ENCODE measurements at places on chromosomes 3 and 15.

- DNase-seq, result no peak
Observed at GRCh38 chr15:74812533-74812932, at the start of gene LMAN1L. Gene LMAN1L (plus strand): TSS chr15:74812835. CDS start chr15:74812855, 20 bp downstream.

GRCh38 chr3:86865506-86865905, 125.4 kb downstream of the VGLL3 start:
- no peak for DNase-seq

- no peak for DNase-seq
Observed at GRCh38 chr15:97401970-97402369, 558.5 kb upstream of the ARRDC4 start.

DNA sequence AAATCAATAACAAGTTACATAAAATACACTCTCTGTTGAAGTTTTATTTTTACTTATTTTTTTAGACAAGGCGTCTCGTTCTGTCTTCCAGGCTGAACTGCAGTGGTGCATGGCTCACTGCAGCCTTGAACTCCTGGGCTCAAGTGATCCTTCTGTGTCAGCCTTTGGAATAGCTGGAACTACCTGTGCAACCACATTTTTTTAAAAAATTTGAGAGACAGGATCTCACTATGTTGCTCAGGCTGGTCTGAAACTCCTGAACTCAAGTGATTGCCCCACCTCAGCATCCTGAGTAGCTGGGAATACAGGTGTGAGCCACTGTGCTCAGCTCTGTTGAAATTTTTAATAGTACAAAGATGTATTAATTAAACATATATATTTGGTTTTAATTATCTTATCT, 614.3 kb upstream of the ARRDC4 start:
- no peak for DNase-seq

DNA sequence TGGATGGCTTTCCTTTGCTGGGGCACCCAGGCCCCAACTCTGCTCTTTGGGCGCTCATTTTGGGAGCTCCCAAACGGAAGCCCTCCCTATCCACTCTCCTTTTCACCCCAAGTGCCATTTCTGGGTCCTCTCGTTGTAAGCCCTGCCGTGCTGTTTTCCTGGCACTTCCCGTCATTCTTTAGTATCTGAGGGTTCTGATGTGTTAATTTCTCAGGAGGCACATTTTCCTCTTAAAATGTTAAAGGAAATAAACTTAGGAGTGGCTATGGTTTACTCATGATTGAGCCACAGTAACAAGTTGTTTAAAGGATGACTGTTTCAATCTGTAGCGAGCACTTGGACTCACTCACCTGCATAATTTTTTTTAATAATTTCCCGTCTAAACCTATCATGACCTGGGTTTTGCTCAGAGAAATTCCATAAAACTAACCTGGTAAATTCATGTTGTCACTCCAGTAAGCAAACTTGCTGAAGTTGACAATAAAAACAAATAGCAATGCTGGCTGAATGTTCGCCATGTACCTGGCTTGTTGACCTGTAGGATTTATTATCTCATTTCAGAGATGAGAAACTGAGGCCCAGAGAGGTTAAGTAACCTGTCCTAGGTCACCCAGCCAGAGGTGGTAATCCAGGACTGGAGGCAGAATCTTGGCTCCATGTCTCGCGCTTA, 10.6 kb downstream of the ALDH1A3 start:
- DNase-seq, result no peak

DNA sequence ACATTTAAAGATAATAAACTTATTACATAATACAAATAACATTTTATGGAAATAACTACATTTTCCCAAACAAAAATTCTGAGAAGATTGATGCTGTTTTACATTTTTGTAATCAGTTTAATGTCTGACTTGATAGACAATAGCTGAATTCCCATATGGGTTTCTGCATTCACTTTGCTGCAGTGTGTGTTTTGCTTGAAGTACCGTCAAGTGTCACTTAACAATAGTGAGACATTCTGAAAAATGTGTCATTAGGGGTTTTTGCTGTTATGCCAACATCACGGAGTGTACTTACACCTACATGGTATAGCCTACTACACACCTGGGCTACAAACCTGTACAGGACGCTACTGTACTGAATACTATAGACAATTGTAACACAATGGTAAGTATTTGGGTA, 57.5 kb downstream of the USF3 start:
- no peak for DNase-seq

GRCh38 chr3:52789746-52790040, 4.9 kb upstream of the ITIH3 start:
- DNase-seq, result no peak

DNA sequence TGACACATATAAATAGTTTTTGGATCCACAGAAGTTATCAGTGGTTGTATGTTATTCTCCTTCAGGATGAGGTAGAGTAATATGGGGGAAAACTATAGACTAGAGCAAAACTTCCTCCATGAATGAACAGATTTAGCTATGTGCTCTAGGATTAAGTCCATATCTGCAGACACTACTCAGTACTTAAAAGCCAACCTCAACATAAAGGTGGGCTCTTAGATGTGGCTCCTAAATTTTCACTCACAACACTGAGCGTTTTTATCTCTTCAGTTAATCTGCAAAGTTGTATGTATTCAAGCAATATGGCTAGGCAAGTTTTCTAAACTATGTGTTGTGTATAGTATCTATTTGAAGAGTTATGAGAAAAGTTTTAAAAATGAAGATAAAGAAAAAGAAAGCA, 147.0 kb upstream of the SLITRK3 start:
- DNase-seq, result no peak

- no peak for DNase-seq
Observed at GRCh38 chr3:128933213-128933921, 53.9 kb downstream of the ACAD9 start.

DNA sequence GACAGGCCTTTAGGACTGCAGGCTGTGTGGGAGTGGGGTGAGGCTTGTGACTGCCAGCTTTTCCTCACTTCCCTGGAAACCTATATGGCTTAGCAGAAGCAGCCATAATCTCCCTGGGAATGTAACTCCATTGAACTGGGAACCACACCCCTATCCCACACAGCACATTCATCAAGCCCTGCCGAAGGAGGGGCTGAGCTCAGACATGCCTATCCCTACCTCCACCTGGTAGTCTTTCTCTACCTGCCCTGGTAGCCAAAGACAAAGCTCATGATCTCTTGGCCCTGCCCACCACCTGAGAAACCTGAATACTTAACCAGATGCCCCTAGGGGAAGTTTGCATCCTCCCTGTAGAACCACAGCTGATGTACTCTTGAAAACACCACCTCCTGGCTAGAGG, 219.8 kb downstream of the UNC13C start:
- no peak for DNase-seq

- no peak for DNase-seq
Observed at GRCh38 chr3:158742871-158743663, 10.8 kb upstream of the RARRES1 start.

DNA sequence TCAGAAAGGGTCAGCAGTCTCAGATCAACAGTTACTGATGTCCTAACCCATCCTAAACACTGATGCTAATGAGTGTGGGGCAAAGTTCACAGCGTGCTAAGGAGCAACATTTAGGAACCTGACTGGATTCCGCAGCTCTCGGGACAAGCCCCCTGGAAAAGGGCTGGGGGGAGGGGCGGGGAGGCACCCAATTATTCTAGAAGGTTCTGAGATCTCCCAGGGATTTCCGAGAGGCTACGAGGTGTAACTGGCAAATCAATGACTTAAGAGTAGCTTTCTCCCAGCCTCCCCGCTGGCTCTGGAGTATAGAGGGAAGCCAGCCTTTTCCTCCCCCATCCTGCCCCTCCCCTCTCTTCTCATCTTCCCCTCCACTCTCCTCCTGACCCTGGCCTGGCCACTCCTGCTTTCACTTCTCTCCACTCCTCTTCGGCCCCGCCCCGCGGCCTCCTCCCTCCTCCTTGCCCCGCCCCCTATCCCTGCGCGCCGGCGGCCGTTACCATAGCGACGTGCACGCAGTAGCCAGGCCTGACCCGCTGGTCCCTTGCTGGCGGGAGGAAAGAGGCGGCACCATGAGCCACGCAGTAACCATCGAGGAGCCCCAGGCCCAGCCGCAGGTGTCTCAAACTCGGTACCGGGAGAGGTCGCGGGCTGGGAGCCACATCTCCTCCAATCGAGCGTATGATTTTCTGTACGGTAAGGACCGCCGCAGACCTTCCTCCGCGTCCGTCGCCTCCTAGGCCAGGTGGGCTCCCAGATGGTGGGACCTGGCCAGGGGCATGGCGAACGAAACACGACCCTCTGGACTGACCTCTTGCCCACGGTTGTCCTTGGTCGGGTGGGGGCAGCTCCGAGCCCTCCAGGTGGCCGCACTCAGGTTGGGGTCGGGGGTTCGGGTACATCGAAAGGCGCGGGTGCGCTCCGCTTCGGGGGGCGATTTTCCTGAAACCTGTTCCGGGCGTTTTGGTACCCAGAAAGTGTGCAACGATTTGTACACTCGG, at the start of gene CFAP91:
CFAP91 (plus strand) TSS at position 493 of the 998 bp plus-strand sequence; CDS start at position 570, 77 bp downstream.
- DNase-seq, result peak; percentile 97

- DNase-seq, result peak; percentile 34
Observed at GRCh38 chr15:77784361-77785292, 151.9 kb upstream of the LINGO1 start.

DNA sequence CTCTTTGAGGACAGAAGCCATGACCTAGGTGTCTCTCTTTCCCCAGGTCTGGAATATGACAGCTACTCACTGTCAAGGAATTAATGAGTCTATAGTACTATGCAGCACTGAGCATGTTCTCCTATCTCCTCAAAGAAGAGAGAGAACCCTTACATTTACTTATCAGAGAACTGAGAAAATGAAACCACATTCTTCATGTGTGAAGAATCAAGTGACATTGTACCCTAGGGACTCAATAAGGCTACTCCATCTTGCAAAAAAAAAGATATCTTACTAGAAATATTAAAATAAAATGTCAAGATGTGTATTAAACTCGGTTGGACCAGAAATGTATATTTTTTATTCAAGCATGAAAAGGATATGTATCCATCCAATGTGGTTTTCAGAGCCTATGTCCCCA, 133.2 kb upstream of the COL8A1 start:
- no peak for DNase-seq

GRCh38 chr3:19202303-19202702, 54.0 kb downstream of the KCNH8 start:
- no peak for DNase-seq

DNA sequence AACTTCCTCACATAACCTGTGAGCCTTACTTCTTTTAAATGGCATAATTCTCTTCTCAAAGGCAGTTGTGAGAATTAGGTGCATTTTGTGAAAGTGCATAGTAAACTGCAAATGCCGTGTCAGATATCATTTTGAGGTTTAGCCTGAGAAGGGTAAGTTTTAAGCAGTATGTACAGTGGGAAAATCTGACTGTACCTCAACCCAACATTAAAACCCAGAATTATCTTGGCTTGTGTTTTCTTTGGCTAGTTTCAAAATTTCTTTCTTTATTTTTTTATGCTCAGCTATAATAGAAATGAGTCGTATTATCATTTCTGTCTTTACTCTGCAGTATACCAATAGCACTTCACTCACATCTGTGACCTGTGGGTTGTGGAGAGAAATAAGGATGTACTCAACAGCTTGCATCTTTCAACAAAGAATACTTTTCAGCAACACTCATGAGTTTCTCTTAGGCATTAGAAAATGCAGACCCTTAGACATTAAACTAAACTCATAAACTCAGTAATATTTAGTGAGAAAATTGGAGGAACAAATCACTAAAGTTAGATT, 65.7 kb downstream of the RASA2 start:
- no peak for DNase-seq

DNA sequence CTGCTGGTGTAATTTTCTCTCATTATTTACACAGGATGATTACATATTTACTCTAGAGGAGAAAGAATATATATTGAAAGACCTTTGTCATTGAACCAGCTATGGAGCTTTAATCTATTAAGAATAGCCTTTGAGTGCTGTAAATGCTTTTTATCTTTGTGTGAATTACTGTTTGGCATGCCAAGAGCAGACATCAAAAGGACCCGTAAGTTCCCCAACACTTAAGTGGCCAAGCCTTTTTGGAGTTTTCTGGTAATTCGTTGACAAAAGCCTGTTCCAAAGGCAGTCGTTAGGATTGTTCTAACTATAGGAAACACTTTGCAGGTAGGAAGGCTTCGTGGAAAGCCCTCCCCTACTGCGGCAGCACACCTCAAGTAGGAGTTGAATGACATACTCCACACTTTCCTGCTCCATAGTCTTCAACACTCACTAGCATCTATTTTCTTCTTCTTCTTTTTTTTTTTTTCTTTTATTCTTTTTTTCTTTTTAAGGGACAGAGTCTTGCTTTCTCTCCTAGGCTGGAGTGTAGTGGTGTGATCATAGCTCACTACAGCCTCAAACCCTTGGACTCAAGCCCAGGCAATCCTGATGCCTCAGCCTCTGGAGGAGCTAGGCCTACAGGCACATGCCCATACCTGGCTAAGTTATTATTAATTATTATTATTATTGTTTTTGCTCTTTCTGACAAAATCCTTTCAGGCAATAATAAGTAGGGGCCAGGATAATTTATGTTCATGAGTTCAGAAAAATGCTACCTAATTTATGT, 98.6 kb downstream of the SUCNR1 start:
- no peak for DNase-seq

- no peak for DNase-seq
Observed at GRCh38 chr3:13849018-13849417, 30.9 kb downstream of the WNT7A start.

DNA sequence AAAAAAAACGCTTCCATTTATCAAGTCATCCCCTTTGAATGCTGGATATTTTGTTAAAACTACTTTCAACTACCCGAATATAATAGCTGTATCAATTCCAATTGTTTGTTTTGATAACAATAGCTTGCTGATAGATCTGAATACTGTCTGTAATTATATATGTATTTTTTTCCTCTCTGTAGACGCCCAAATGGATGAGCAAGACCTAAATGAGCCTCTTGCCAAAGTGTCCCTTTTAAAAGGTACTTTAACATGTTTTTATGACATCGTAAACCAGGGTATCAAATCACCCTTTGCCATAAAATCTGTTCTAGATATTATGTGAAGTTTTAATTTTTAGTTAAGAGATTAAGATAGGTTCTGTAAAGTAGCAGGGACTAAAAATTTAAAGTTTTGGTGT, 111.5 kb upstream of the FLNB start:
- no peak for DNase-seq

- no peak for DNase-seq
Observed at GRCh38 chr15:58469432-58470353, 37.9 kb downstream of the LIPC start.

DNA sequence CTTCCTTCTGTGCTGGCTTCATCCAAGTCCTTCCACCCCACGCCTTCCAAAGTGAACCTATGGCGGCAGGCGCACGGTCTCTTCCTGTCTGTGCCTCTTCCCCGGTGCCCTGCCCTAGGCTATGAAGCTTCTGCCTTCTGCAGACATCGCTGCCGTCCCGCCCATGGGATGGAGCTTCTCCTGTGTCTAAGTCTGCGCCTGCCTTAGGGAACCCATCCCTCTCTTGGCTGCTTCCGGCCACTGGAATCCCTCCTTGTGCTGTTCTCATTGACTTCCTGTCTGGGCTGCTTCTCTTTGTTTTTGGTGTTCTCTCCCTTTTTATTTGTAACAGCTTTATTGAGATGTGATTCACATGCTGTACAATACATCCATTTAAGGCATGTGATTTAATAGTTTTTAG, 17.2 kb downstream of the CHCHD6 start:
- no peak for DNase-seq

- no peak for DNase-seq
Observed at GRCh38 chr15:55860468-55860867, 117.5 kb upstream of the PRTG start.

Data from BE2C (cell line).